ENCODE measurements at places on chromosomes 11 and 22. TPM values are rescaled to one million over a fixed set of nuclear protein-coding genes. Genes with fewer than 3 reads are reported as not detected.

The OR2AT4 gene
- not detected for polyA plus RNA-seq

The WBP2NL gene
- polyA plus RNA-seq: 1.1 TPM

The POLR2F gene
- 144 TPM for polyA plus RNA-seq

The NLRP14 gene
- not detected for polyA plus RNA-seq

The POTEH gene
- not detected for polyA plus RNA-seq

The TMEM191B gene
- polyA plus RNA-seq: not detected
